Hematopoietic multipotent progenitor cell treated with erythropoietin and hydrocortisone succinate and interleukin-3 and kit ligand, for 17 days (in vitro differentiated cells): ENCODE measurements at places on chromosomes 5 and 9.
A peak's percentile ranks its signal among the peaks of the same experiment; 100 is the strongest.

- no peak for DNase-seq
Measured at GRCh38 chr5:74141053-74141452, 499.5 kb downstream of the ENC1 start.

- DNase-seq = no peak
Measured at GRCh38 chr5:147616421-147616820, 106.6 kb upstream of the DPYSL3 start.

DNA sequence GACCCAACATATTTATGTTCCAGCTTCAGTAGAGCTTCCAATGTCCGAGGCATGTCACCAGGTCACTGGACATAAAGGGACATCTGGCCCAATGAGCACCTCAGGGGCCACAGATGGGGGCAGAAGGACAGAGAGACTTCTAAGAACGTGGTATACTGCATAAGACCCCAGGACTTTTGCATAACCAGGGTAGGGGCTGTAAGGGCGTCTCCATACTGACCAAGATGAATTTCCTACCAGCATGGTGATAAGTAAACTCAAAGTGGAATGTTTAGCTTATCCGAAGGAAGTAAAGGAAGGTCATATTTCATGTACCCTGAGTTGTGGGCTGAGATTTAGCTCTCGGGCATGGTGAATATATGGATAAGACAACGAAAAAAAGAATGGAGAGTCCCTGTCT, 17.5 kb upstream of the COL27A1 start:
- DNase-seq = no peak

- no peak for DNase-seq
Measured at GRCh38 chr5:84376346-84376745, 8.3 kb downstream of the EDIL3 start.

GRCh38 chr5:41507501-41507900, 2.9 kb downstream of the PLCXD3 start:
- no peak for DNase-seq

GRCh38 chr9:113712053-113712452, 164.1 kb upstream of the ZNF618 start:
- DNase-seq = no peak

GRCh38 chr5:56366986-56367385, 133.9 kb upstream of the ANKRD55 start:
- no peak for DNase-seq

DNA sequence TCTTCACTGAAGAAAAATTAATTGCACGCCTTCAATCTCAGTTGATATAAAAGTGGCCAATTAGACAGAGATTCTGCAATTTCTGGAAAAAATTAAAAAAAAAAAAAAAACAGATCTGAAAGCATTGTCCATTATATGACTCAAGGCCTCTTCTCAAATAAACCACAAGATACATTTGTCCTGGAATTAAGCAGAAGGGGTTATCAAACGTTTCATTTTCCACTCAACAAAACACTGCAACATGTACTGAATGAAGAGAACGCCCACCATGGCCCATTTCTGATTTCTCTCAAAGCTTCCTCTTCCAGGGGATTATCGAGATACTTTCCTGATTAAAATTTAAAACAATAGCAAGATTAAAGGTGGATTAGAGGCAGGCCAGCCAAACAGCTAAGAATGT, 5.8 kb upstream of the PAPPA start:
- DNase-seq = no peak

GRCh38 chr5:172943283-172943841, 15.9 kb upstream of the RPL26L1 start:
- DNase-seq = no peak

DNA sequence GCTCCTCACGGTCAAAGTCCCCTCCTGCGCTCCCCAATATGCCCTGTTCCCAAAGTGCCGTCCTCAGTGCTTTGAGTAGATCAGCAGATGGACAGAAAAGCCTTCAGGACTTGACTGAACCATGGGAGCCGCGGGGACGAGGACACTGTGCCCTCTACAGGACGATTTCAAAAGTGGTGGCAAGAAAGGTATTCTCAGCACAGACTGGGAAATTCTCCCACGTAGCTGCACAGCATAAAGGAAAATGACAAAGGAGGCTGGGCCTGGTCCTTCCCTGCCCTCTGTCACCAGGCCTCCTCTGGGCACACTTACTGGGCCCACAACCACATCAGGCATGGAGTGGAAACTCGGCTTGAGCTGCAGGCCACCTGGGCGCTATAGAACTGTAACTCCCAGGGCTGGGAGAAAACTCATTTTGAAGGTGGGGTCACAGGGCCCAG, 16.7 kb upstream of the MTMR12 start:
- peak; percentile 70 for DNase-seq

- no peak for DNase-seq
Measured at GRCh38 chr5:163682234-163682633, 176.8 kb downstream of the MAT2B start.

GRCh38 chr9:74334271-74334670, 162.9 kb upstream of the RORB start:
- no peak for DNase-seq

DNA sequence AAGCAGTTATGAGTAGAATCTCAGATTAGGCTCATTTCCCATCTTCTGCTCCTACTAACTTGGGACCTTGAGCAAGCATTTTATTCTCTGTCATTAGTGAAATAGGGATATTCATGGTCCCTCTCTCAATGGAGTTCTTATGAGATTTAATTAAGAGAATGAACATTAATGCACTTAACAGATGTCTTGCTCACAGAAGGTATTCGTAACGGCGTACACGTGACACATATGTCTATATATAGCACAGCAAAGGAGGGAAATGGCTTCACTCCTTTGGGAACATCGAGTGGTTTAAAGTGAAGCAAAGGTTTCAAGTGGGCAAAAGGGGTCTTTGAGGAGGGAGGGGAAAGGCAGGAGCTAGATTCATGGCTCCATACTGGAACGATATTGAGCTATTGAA, 24.6 kb downstream of the KDM4C start:
- DNase-seq = no peak

DNA sequence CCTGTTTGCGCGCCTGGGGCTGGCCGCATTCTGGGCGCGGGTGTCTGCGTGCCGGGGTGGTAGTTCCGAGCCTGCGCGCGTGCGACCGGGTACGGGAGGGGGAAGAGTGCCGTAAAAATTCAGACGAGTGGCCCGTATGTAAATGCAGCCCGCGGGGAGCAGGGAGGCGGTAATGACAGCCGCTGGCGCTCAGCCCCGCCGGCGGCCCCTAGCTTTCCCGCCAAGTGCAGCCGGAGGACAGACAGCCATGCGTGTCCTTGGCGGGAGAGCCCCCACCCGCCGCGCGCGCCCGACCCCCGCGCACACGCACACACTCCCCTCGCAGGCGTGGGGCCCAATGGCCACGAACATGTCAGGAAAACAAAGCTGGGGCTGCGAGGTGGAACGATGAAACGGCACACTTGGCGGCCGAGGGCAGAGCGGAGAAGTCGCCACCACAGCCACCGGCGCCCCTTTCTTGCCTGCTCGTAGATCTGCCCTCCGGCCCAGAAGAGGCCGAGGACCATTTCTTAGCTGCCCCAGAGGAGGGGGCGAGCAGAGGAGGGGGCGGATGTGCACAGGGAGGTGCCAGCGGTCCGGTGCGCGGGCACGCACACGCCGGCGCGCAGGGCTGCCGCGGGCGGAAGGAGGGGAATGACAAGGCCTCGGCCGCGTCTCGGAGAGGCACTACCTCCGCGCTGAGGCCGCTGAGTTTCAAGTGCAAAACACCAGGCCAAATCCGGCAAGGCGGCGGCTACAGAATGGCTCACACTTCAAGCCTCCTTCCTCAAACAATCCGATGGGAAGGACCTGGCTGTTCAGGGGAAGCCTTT, 208.4 kb downstream of the MEF2C start:
- DNase-seq = no peak

DNA sequence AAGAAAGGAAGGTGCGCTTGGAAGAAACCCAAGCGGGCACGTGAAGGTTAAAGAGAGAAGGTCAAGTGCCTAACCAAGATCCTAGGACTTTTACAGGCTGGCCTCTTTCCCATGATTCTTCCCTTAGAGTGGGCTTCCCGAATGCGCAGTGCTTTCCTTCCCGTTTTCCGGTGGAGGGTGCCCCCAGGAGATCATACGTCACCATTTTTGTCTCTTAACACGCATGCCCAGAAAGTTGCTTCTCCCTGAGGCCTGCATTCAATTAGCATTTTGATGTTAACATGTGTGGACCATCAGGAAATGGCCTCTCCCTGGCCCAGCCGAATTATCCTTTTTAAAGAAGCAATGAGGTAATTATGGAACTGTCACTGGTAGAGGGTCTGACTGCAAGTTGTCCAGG, 1.9 kb upstream of the RUSC2 start:
- no peak for DNase-seq
